ENCODE measurements at places on chromosomes 12 and 14.

- no peak for DNase-seq
These were observed 29.7 kb downstream of the TEP1 start for GRCh38 chr14:20383636-20384035.

DNA sequence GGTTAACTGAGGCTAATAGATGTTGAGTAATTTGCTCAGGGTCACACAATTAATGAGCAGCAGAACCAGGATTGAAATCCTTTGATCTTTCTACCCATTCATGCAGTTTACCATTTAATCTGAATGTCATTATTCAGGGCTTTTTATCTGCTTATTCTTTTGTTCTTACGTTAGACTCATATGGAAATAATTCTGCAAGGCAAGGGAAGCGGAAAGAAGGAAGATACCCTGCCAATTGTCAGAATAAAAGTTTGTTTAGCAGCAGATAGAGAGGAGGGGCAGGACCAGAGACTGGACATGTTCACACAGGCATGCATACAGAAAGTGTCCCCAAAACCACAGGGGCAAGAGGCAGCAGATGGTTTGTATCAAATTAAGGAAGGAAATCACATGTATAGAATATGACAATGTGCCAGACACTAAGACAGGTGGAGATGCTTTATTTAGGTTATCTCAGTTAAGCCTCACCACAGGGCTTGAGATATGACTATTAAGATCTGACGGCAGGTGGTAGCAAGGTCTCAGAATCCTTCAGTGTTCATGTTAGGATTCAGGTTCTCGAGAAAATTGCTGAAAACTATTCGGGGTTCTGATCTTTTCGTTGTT is 29.8 kb downstream of the BRMS1L start:
- DNase-seq, result no peak

GRCh38 chr12:32918890-32919801 is 22.6 kb upstream of the PKP2 start:
- peak; percentile 90 for DNase-seq

- no peak for DNase-seq
These were observed 814 bp downstream of the RAB2B start for GRCh38 chr14:21475767-21476522.

GRCh38 chr12:106120519-106121105 is 18.1 kb downstream of the NUAK1 start:
- DNase-seq, result no peak

GRCh38 chr12:116121453-116121871 is 156.0 kb downstream of the MED13L start:
- peak; percentile 62 for DNase-seq

- no peak for DNase-seq
These were observed 110.5 kb upstream of the FUT8 start for GRCh38 chr14:65301862-65302539.

DNA sequence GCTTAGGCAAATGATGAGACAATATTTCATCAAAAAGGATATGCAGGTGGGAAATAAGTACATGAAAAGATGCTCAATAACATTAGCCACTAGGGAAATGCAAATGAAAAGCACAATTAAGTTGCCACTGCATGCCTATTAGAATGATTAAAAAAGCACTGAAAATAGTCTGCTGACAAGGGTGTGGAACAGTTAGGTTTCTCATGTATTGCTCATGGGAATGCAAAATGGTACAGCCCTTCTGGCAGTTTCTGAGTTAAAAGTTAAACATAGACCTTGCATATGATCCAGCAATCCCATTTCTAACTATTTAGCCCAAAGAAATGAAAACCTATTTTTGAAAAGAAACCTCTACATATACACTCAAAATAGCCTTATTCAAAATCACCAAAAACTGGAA is 393.0 kb downstream of the BMP4 start:
- DNase-seq, result no peak

GRCh38 chr12:107844312-107844921 is 69.9 kb downstream of the ASCL4 start:
- DNase-seq, result no peak

DNA sequence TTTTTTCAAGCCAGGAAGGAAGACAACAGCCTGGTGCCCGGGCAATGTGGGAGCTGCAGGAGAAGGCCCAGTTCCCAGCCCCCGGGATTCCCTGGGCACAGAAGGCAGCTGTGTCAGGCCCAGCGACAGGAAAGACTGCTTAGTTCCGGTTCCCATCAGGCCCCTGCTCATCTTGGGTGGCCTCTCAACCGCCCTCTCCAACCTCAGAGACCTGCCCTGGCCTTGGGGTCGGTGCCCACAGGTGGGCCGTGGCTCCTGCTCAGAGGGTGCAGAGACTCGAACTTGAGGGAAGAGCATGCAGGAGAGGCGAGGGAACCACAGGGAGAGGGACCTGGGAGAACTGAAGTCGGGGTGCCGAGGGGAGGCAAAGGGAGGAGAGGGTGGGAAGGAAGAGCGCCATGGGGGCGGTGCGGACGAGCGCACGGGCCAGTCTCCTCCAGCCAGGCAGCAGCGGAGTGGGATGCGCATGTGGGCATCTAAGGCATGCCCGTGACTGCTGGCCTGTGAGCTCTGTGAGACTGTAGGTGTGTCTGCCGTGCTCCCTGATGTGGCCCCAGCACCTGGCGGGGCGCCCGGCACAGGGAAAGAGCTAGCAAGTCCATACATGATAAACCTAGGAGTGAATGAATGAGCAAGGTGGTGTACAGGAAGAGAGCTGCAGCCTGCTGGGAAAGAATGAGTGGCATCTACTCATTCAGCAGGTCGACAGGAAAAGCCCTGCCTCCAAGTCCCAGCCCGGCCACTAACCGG is 42.7 kb downstream of the SSH1 start:
- peak; percentile 99 for DNase-seq

DNA sequence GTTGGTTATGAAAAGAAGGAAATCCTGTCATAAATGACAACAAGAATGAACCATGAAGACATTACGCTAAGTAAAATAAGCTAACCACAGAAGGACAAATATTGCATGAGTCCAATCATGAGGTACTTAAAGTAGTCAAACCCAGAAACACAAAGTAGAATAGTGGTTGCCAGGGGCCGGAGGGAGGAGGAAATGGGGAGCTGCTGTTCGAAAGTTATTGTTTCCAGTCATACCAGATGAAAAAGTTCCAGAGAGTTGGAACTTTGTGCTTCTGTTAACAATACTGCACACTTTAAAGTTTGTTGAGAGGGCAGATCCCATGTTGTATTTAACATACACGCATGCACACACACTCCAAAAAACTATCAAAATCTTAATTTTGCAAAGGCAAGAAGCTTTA is 69.3 kb downstream of the COCH start:
- DNase-seq, result no peak

GRCh38 chr12:69708649-69709048 is 9.5 kb upstream of the BEST3 start:
- DNase-seq, result no peak

DNA sequence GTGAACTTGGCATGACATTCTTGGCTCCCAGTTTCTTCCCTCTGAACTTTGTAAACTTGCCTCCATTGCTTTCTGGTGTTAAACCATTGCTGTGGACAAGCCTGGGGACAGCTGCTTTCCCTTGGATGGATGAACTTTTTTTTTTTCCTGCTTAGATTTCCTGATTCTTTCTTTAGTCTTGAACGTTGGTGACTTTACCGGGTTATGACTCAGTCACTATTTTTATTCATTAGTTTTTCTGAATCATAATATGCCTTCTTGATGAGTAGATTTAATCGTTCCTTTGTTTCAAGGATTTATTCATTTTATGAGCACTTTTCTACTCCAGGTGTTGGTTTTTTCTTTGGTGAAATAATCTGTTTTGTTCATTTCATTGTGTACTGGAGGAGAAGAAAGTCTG is 155.0 kb upstream of the RTL1 start:
- peak; percentile 21 for DNase-seq

DNA sequence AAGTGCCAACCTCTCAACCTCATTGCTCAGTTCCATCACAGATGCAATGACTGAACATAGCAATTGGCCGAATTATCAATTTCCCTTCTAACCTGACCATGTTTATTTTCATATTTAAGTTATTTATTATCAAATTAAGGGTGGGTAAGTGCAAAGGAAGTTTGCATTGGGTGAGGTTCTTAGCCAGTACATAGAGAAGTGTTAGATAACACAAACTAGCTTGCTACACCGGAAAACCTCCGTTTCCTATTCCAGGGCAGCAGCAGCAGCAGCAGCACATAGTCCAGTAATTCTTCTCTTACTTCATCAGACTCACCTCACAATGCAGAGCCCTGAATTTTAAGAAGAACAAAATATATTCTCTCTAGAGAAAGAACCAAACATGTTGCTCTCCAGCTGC is 200.5 kb upstream of the OR4E1 start:
- no peak for DNase-seq

DNA sequence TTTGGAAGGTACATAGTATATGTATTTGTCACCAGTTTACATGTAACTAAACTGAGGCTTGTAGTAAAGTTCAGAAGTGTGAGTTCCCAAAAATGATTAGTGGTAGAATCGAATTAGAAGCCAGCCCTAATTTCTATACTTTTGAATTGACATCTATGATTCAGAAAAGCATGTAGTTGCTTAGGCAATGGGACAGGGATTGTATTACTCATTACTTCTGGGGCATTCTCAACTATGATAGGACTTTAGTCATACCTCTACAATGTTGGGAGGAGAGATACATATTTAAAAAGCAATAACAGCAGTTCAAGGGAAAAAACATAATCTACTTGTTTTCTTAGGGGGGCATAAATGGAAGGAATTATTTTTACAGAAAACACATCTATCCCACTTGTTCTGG is 277.9 kb upstream of the E2F7 start:
- peak; percentile 86 for DNase-seq

DNA sequence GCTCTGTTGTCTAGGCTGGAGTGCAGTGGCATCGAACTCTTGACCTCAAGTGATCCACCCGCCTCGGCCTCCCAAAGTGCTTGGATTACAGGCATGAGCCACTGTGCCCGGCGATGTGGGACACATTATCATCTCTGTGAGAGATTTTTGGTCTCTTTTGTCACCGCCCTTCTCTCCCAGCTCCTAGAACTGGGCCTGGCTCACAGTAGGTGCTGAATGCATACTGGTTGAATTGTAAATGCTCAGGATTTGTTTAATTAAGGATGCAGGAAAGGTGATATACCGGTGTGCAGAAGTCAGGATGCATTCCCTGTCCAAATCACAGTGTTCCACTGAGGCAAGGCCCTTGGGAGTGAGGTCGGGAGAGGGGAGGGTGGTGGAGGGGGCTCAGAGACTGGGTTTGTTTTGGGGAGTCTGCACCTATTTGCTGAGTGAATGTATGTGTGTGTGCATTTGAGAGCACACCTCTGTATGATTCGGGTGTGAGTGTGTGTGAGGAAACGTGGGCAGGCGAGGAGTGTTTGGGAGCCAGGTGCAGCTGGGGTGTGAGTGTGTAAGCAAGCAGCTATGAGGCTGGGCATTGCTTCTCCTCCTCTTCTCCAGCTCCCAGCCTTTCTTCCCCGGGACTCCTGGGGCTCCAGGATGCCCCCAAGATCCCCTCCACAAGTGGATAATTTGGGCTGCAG is 1.0 kb upstream of the KRT18 start:
- DNase-seq, result no peak

DNA sequence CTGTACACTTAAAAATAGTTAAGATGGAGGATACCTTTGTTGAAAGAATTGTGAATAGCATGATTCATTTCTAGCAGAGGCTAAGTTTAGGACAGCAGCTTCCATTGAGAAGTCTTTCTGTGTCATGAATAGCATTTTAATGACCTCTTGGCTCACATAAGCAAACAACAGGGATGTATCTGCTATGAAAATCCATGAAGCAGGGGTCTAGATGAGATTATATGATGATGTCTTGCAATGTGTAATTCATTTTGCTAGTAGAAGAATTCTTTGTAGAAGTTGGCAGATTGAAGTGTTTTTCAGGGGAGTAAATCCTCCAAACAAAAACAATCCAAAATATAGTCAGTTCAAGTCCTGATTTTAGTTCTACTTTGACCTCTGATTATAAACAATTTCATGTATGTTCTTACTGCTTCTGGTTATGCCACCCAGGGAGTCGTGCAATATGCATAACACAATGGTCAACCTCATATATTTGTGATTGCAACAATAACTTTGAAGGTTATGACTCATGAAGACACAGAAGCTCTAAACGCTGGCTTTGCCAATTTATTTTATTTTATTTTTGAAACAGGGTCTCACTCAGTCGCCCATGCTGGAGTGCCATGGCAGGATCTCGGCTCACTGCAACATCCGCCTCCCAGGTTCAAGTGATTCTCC is 6.9 kb upstream of the RD3L start:
- DNase-seq, result peak; percentile 15

DNA sequence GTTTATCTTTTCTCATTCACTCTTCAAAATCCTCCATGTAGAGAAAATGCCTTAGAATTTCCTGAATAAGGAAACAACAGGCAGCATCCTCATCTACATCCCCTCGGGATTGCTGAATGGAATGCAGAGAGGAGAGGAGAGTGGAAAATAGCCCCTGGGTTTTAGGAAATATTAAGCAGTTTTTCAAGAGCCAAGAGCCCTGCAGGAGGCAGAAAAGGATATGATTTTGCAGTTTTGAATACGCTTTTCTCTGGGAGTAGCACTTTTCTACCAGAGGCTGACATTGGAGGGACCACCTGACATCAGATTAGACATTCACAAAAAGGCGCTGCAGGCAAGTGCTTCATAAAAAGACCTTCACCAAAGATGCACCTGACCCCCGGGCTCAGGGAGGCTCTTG is 362.2 kb upstream of the SFSWAP start:
- no peak for DNase-seq

- no peak for DNase-seq
These were observed 597.8 kb downstream of the ETNK1 start for GRCh38 chr12:23222801-23223200.

- no peak for DNase-seq
These were observed 15.7 kb downstream of the CHPT1 start for GRCh38 chr12:101713059-101713682.

GRCh38 chr12:44118946-44119345 is 283.1 kb downstream of the TMEM117 start:
- peak; percentile 29 for DNase-seq

GRCh38 chr14:104883681-104884361 is 18.8 kb downstream of the CEP170B start:
- DNase-seq, result no peak

DNA sequence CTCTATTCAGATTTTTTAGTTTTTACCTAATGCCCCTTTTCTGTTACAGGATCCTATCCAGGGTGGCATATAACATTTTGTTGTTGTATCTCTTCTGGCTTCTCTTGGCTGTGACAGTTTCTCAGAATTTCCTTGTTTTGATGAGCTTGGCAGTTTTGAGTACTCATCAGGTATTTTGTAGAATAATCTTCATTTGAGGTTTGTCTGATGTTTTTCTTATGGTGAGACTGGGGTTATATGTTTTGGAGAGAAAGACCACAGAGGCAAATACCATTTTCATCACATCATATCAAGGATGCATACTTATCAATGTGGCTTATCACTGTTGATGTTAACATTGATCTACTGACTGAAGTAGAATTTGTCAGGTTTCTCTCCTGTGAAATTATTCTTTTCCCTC is 14.0 kb upstream of the LYZ start:
- no peak for DNase-seq

DNA sequence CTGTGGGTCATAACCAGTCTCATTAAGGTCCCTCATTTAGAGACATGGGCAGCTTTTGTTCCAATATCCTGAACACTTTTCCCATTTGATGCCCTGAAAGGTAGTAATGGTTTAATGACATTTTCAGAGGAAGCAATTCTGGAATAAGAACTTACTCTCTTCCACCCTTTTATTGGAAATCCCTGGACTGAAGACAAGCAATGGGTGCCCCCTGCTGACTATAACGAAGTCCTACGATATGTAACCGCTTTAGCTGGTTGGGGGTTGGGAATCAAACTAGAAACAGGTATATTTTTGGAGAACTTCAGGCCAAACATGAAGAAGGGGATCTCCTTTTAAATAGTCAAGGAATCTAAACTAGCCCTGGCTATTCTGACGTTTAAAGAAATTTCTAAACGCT is 20.5 kb downstream of the SARNP start:
- DNase-seq, result peak; percentile 36

All from bronchial epithelial cell (primary cell).